ENCODE measurements at places on chromosomes 4 and X. TPM values are rescaled to one million over a fixed set of nuclear protein-coding genes. Genes with fewer than 3 reads are reported as not detected.

The NR0B1 gene
- not detected for total RNA-seq

The CFP gene
- 28.4 TPM for total RNA-seq

The LRP2BP gene
- 1.9 TPM for total RNA-seq

The ATP7A gene
- 15.3 TPM for total RNA-seq

The DAPP1 gene
- total RNA-seq, result 23.0 TPM

The CXCL10 gene
- 0.76 TPM for total RNA-seq

The EVC2 gene
- 3.3 TPM for total RNA-seq

The TIGD4 gene
- 0.17 TPM for total RNA-seq

The JAKMIP1 gene
- 3.7 TPM for total RNA-seq

The TKTL2 gene
- not detected for total RNA-seq

The TDO2 gene
- total RNA-seq, result not detected

The FMR1NB gene
- not detected for total RNA-seq

The ALPK1 gene
- total RNA-seq, result 18.6 TPM

The AVPR2 gene
- not detected for total RNA-seq

The F8A3 gene
- total RNA-seq, result not detected

The TMEM255A gene
- 0.76 TPM for total RNA-seq

The RAB40A gene
- total RNA-seq, result 0.11 TPM

The GABRG1 gene
- not detected for total RNA-seq

The HSFX4 gene
- not detected for total RNA-seq

The SLC25A43 gene
- total RNA-seq, result 4.1 TPM

The VCX3B gene
- total RNA-seq, result not detected

The SPIN2A gene
- 2.2 TPM for total RNA-seq

The PTTG2 gene
- total RNA-seq, result 1.5 TPM

The DUSP21 gene
- not detected for total RNA-seq

The NWD2 gene
- total RNA-seq, result not detected

The DGKK gene
- not detected for total RNA-seq

The SSX4 gene
- total RNA-seq, result not detected

The CLNK gene
- 0.11 TPM for total RNA-seq

The RIPPLY1 gene
- total RNA-seq, result not detected

Measured in CD4-positive, alpha-beta memory T cell (primary cell).